Stimulated activated CD4-positive, alpha-beta T cell treated with anti-CD3 and anti-CD28 coated beads, Interleukin-2, amount 100 ng/mL, for 24 hours (primary cell): ENCODE measurements at places on chromosomes 12 and 14.
A peak's percentile ranks its signal among the peaks of the same experiment; 100 is the strongest.

DNA sequence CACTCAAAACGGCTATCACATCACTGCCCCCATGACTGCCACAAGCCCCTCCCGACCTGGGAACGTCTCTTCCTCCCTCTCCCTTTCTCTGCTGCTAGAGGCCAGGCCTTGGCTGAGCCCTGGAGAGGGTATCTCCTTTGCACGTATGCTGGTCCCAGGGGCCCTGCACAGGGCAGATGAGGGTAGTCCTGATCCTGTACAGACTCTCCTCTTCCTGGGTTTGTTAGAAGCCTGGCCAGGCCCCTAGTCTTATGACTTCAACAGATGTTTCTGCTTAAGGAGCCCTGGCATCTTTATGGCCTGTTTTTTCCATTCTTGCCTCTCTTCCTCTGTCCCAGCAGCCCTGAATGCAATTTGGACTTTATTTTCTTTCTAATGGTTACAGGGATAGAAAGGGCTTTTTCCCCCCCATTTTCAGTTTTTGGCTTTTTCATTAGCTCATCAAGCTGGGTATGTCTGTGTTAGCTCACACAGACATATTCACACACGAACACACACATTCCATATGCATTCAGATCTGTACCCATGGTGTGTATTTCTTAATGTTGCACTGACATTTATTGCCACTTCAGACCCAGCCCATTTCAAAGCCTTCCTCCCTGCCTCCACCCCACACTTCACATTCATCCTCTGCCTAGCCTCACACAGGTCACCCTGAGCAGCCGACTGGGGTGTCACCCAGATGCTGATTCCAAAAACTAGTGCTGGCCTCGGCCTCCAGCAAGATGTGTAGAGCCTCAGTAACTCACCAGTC lies 203.2 kb downstream of the ZFP36L1 start:
- DNase-seq = no peak

GRCh38 chr12:2364631-2365051 lies 311.9 kb downstream of the CACNA1C start:
- DNase-seq = no peak

GRCh38 chr12:109464642-109465351 lies 12.3 kb downstream of the KCTD10 start:
- no peak for DNase-seq

- no peak for DNase-seq
These were observed 75.9 kb downstream of the RCOR1 start for GRCh38 chr14:102668291-102668873.

GRCh38 chr12:100668945-100669536 lies 95.6 kb downstream of the GAS2L3 start:
- DNase-seq = peak; percentile 53

DNA sequence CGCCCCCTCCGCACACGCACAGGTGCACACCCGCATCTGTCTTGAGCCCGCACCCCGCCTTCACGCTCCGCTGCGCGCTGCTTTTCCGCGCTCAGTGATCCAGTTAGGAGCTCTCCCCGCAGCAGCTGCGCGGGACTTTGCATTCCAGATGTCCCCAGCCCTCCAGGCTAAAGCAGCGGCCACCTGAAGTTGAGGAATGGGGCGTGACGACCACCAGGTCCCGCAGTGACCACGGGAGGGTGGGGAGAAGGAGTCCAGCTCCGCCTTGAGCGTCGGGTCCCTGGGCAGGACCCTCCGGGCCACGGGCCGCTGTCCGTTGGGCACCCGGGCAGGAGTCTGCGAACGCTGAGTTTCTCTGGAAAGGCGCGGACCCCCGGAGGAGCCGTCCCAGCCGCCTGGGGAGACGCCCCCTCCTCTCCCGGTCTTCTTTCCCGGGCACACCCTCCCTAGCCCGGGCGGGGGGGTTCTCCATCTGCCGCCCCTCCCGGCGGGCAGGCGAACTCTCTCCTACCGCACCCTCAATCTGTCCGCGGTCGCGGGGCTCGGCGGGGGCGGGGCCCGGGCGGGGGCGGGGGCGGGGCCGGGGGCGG lies 334 bp upstream of the TMEM132C start:
- no peak for DNase-seq

DNA sequence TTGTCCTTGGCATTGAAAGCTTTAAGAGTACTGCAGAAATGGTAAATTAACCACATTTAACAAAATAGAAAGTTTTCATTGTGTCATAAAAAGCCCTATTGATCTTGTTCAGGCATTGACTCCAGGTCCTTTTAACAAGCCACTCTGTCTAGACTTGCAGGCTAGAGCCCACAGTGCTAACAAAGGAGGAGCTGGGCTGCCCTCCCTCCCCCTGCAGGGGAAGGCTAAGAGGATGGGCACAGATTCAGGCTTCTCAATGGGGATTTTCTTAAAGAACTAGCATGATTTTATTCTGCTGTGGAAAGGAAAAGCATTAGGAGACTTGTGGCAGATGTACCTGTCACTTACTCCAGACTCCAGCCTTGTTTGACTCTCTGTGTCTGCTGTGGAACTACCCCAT lies 463.6 kb downstream of the NRXN3 start:
- DNase-seq = no peak

DNA sequence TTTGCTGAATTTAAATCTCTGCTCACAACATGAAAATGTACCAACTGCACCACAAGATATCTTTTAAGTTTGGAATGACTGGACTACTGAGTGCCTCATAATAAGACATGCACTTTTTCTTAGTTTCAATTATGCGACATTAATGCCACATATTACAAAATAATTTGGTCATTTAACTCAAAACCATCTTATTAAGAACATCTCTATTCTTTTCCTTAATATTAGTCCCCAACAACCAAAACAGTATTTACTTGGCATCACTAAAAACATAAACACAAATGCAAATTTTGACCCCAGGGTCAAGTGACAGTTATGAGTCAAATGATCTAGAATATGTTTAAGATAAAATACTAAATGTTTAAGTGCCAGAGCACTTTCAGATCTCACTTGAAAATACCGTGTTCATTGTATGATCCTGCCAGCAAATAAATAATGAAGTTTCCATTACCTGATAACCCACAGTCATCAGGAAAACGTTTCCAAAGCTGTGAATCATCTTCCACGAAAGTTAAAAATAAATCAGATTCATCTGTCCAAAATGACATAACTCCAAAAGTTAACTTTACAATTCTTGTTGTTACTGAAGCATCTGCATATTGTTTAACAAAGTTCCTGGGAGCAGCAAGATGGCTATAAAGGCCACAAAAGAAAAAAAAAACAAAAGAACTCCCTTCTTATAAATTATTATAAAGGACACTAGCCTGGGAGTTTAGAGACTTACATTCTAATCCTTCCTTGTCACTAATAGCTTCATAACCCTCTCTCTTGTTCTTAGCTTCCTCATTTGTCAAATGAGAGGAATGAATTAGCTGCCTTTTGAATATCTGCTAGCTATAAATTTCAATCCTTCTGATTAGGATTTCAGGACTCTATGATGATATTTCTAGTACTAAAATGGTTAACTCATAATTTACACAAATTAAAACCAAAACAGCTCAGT lies 30.5 kb upstream of the AP4S1 start:
- no peak for DNase-seq

DNA sequence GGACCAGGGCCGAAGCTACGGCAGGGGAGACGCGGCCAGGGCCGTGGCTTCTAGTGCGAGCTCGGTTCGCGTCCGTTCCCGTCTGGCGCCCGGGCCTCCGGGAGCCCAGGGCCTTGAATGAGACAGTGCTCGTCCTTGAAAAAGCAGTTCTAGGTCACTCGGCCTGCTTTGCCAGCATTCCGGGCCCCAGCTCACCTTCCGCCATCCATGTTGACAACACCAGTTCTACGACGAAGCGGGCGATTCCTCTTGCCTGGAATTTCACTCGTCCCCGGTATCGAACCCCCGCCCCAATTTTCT lies 4.5 kb downstream of the OR10AD1 start:
- DNase-seq = peak; percentile 44

DNA sequence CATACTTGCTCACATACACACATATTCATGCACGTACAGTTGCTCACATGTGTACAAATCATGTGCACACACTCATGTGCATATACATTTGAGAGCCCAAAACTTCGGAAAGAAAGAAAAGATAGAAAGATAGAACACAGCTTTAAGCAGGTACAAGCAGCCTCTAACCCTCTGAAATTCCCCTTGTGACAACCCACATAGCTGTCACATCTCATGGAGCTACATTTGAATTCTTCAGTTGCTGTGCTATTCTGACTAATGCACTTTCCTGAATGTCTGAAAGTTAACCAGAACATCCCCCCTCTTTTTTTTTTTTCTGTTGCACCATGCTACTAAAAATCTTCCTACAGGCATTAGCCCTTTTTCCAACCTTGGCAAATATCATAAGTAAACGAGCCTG lies 51.9 kb upstream of the KCNA5 start:
- no peak for DNase-seq

- no peak for DNase-seq
These were observed 40.3 kb downstream of the PEX5 start for GRCh38 chr12:7229741-7230140.

DNA sequence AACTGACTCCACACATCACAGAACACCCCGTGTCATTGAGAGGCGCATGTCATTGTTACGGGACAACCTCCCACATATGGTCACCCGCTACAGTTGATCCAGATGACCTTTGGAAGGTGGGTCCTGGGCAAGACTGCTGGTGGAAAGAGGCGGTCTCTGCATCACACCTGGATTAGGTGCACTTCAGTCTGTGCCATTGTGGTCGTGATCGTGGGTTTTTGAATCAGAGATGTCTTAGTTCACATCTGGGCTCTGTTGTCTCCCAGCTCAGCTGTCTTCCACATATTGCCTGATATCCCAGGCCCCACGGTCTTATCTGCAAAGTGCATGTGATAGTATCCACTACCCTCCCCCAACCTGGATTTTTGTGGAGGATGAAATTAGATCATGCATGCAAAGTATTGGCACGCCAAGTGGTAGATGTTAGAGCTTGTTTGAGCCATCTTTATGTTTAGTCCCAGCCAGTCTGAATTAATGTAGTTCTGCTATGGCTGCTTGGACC lies 208.7 kb upstream of the FOXN3 start:
- DNase-seq = no peak

GRCh38 chr14:38238332-38238731 lies 17.6 kb downstream of the CLEC14A start:
- DNase-seq = no peak

GRCh38 chr12:109575683-109576082 lies 2.1 kb downstream of the MVK start:
- DNase-seq = no peak

GRCh38 chr12:106238146-106238545 lies 9.7 kb downstream of the CKAP4 start:
- no peak for DNase-seq

DNA sequence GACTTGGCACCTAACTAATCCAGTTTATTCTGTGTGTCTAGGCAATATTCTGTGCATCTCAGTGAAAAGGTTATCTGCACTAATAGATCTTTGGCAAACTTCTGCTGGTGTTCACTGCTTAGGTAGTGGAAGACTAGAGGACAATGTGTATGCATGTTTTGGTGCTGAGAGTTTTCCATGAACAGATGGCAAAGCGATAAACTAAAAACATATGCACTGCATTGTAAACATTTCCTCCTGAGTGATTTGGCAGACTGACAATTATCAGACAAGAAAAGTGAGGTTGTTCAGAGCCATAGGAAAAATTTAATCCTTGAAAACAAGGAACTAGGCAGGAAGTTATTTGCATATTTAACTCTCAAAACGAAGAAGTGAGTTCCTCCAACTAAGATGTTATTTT lies 400.4 kb downstream of the ATP23 start:
- DNase-seq = no peak

DNA sequence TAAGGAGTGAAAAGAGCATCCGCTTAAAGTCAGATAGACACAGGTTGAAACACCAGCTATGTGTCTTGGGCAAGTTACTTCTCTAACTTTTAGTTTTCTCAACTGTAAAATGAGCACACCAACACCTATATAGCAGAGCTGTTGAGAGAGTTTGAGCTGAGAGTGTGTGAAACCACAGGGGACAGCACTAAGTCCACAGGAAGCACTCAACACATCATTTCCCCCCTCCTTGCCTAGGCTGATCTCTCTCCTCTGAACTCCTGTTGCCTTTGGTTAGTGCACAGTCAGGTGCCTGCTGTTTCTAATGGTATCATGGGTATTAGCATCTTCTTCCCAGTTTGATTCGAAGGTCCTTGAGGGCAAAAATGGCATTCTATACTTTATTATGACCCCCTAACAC lies 176.7 kb downstream of the DPF3 start:
- DNase-seq = no peak

DNA sequence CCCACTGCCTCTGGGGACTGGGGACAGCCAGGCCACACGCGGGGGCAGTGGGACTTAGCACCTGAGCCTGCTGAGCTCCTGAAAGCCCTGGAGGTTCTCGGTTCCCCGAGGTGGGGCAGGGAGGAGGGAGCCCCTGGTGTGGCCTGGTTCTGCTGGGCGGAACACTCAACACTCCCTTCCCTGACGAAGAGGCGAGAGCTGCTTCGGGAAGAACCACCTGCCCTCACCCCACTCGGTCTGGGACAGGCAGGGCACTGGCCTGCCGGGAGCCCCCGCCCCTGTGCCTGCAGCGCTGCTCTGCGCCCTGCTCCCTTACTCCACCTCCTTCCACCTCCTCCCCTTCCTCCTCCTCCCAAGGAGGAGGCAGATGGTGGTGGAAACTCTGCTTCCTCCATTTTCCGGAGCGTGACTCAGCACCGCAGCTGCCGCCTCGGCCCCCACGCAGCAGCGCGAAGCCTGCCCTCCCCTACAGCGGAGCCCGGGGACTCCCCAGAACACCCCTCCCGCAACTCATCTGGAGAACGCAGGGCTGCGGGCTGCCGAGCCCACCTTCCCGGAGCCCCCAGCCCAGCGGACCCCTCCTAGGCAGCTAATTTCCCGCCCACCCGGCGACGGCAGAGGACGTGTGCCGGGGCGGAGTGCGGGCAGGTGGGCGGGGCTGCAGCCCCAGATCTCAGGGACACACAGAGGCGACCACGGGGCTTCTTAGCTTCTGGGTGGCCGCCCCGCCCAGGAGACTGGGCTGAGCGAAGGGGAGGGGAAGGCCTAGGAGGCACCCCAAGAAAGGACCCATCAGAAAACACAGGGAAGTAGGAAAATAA lies 11.7 kb upstream of the INF2 start:
- DNase-seq = peak; percentile 82

GRCh38 chr12:12973019-12973418 lies 21.0 kb upstream of the GPRC5D start:
- no peak for DNase-seq

- DNase-seq = no peak
These were observed 75.0 kb upstream of the MAP1LC3B2 start for GRCh38 chr12:116483959-116484750.

GRCh38 chr12:6538420-6539313 lies 4.3 kb downstream of the GAPDH start:
- peak; percentile 41 for DNase-seq
